Hypothalamus (tissue), 51 donors: ENCODE measurements at places on chromosomes 7 and 10.

- no peak for DNase-seq
Observed at GRCh38 chr10:123140983-123141390, 5.2 kb downstream of the HMX3 start.

- no peak for DNase-seq
Observed at GRCh38 chr7:2289621-2290020, 24.6 kb downstream of the SNX8 start.

GRCh38 chr10:48498940-48499510 lies 105.8 kb downstream of the ARHGAP22 start:
- DNase-seq = no peak

DNA sequence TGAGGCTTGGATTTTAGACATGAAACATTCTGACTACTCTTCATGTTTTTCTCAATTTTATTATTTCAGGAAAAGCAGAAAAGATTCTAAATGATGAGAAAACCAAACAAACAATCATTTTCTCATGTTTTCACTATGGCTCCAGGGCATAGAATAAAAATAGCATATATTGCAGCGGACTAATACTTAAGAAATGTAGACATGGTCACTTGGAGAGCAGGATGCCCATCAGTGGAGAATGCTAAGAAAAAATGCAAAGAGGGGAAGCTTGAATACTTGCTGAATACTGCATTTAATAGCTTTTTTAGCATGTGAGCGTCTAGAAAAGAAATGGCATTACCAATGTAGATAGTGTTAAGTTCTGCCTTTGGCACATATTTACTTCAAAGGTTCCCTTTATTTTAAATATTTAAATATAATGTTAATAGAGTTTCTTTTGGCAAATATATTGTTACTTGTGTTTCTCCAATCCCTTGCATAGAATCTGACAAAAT lies 107.9 kb downstream of the PPP1R17 start:
- DNase-seq = no peak

DNA sequence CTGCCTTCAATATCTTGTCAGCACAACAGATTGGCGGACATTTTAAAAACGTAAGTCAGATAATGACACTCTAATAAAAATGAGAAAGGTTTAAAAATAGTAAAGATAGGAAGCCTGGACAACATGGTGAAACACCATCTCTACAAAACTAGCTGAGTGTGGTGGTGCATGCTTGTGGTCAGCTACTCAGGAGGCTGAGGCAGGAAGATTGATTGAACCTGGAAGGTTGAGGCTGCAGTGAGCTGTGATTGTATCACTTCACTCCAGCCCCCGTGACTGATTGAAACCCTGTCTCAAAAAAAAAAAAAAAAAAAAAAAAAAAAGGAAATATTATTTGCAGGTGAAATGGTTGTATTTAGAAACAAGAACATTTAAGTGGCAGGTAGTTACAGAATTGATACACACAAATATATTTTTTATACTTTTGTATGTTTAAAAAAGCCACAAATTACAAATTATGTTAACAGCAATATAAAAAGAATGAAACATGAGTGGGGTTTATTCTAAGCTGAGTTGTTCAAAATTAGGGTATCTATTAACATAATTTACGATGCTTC lies 141.9 kb downstream of the ADK start:
- no peak for DNase-seq
